Stimulated activated CD4-positive, alpha-beta T cell treated with anti-CD3 and anti-CD28 coated beads, Interleukin-4, amount 100 ng/mL, for 4 hours (primary cell): ENCODE measurements at places on chromosomes 13 and 19.
A peak's percentile ranks its signal among the peaks of the same experiment; 100 is the strongest.

DNA sequence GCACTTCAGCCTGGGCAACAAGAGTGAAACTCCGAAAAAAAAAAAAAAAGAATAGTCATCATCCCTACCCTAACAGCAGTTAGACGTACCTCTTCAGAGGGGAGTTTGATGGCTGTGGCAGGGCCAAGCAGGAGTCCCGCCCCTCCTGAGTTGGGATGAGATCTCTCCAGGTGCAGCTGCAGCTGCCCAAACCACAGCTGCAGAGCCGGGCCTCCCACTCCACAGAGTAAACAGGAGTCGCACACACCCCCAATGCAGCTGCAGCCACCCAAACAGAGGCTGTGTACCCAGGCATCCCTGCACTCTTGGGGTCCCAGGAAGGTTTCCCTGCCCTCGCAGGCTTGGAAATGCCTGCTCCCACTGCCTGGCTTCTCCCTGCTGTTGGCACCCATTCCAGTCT lies 17.4 kb upstream of the MLLT1 start:
- no peak for DNase-seq

DNA sequence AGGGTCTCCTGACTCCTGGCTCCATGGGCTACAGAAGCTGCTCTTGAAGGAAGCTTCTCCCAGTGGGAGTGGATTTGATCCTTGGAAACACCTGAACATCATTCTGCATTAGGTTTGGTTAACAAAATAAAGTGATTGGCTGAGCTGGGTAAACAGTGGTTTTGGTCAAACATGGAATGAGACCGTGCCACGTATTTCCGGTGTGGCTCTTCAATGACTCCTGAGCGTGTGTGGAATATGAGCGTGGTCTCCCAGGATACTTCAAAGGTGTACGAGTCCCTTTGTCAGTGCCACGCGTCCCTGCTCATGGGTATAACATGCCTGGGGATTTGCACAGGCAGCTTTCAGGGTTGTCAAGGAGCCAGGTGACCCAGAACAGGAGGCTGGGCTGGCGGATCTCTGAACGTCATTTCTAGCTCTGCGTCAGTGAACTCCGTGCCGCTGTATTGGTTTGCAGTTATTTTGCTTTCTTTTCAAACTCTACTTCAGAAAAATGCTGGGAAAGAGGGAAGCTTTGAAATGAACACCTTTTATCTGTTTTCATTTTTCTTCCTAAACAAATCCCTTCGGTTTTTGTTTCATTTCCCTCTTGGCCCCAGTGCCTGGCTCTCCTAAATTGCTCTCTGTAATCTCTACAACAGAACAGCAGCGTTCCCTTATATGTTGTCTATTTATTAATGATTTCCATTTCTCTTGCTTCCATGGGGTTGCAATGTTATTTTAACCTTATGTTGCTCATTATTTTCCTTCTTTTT lies 26.3 kb upstream of the GJB6 start:
- DNase-seq = no peak

GRCh38 chr13:106471957-106472543 lies 63.4 kb downstream of the EFNB2 start:
- no peak for DNase-seq

- DNase-seq = no peak
Measured at GRCh38 chr19:52640916-52641315, 2.8 kb upstream of the ZNF83 start.

DNA sequence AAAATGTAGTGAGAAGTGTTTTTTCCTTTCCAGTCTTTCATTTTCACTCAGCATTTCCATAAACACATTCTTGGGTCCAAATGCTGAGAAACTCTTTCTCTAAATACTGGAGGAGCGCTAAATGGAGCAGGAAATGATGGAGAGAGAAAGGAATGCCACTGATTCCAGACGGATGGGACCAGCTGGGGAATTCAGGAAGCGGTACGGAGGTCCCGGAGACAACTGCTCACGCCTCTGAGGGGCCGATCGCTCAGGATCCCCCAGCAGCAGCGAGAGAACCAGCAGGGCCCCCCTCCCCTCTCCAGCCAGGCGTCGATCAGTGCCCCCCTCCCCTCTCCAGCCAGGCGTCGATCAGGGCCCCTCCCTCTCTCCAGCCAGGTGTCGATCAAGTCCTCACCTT lies 13.2 kb downstream of the RASA3 start:
- no peak for DNase-seq

DNA sequence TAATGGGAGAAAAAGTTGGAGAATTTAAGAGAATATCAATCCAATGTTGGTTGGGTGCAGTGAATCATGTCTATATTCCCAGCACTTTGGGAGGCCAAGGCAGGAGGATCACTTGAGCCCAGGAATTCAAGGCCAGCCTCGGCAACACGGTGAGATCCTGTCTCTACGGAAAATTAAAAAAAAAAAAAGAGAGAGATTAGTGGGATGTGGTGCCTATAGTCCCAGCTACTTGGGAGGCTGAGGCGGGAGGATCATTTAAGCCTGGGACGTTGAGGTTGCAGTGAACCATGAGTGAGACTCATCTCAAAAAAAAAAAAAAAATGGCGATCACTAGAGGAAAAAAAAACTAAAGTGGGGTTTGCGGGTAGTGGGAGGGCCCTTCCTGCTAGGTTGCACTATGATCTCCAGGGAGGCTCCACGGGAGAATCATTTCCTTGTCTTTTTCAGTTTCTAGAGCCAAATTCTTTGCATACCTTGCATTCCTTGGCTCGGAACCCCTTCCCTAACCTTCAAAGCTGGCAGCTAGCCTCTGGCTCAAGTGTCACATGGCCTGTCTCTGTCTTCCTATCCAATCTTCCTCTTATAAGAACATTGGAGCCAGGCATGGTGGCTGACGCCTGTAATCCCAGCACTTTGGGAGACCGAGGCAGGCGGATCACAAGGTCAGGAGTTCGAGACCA lies 5.8 kb upstream of the ERCC2 start:
- DNase-seq = no peak

GRCh38 chr13:76383676-76384461 lies 502.3 kb downstream of the KCTD12 start:
- no peak for DNase-seq

GRCh38 chr13:20049558-20050473 lies 91.3 kb downstream of the ZMYM2 start:
- no peak for DNase-seq

GRCh38 chr13:40193286-40194223 lies 472.9 kb downstream of the FOXO1 start:
- no peak for DNase-seq

DNA sequence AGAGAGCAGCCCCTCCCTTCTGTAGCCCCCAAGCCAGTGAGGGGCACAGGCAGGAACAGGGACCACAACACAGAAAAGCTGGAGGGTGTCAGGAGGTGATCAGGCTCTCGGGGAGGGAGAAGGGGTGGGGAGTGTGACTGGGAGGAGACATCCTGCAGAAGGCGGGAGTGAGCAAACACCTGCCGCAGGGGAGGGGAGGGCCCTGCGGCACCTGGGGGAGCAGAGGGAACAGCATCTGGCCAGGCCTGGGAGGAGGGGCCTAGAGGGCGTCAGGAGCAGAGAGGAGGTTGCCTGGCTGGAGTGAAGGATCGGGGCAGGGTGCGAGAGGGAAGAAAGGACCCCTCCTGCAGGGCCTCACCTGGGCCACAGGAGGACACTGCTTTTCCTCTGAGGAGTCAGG lies 4.2 kb downstream of the KLK3 start:
- no peak for DNase-seq

GRCh38 chr19:45115809-45116615 lies 23.0 kb downstream of the PPP1R37 start:
- DNase-seq = no peak

GRCh38 chr19:51821456-51821855 lies 26.5 kb downstream of the FPR3 start:
- DNase-seq = no peak

DNA sequence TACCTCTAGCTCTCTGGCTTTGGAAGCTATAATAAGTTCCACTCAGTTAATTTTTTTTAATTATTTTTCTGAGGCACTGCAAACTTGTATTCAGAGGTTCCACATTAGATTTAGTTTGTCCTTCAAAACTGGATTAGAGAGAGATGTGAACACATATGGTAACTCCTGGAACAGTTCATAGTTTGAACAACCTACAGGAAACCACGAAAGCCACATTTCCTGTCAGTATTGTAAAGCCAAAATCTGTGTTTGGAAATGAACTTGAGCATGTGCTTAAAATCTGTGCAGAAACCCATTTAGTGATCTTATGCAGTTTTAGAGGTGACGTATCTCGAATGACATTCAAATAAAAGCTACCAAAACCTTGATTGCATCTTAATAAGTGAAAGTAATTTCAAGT lies 1952.0 kb downstream of the OLFM4 start:
- DNase-seq = no peak

GRCh38 chr13:90654970-90655369 lies 692.5 kb upstream of the MIR17HG start:
- no peak for DNase-seq

- no peak for DNase-seq
Measured at GRCh38 chr19:46288896-46289588, 7.8 kb upstream of the HIF3A start.

DNA sequence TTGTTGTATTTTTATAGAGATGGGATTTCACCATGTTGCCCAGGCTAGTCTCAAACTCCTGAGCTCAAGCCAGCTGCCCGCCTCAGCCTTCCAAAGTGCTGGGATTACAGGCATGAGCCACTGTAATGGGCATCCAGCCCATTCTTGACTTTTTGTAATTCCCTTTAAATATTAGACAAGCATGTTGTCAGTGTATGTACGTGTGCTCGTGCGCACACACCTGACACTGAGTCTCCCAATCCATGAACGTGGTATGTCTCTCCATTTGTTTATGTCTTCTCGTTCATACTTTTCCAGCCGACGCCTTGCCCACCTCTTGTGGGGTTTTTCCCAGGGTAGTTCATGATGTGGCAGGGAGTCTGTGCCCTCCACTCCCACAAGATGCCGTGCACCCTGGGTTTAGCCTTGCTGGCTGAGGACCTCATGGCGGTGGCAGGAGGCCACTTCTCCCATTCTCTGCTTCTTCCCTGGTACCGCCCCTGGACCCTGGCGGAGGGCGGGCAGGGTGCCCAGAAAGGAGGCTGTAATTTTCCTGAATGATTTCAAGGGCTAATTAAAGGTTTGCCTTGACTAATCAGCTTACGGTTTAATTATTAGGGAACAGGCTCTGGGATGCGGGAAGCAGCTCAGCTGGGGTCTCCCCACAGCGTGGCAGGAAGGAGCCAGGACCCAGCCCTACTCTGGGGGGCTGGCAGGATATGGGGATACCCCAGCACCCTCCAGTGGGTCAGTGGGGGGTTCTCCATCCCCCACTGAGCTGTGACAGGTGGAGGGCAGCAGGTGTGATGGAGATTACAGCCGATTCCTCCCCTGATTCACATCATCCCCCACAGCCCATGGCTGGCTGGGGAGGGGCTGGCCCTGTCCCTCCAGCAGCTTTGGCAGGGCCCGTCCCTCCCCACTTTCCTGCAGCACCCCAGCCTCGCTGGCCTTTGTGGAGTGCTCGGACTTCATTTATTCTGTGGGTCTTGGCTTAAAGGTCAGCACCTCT lies 12.9 kb downstream of the PAK4 start:
- DNase-seq = no peak

DNA sequence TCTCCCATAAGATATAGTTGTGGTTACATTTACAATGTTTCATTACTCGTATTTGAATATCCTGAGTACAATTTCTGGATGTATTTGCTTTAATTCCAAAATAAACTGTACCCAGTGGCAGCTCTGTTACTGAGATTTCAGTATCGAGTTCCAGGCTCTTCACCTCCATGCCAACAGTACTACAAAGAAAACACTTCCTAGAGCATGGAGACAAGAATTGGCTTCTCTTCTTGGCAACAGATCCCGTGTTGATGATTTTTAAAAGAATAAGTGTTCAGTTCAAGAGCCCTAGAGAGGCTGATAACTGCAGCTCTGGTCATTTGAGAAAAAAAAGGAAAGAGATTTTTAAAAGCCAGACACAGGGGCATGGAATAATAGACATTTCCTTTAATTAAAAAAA lies 302.8 kb downstream of the EFNB2 start:
- DNase-seq = no peak

GRCh38 chr13:47147812-47148119 lies 250.9 kb upstream of the HTR2A start:
- DNase-seq = no peak

GRCh38 chr13:74280093-74280794 lies 146.0 kb upstream of the KLF12 start:
- DNase-seq = no peak

GRCh38 chr13:56735537-56735942 lies 405.2 kb upstream of the PRR20A start:
- no peak for DNase-seq

- no peak for DNase-seq
Measured at GRCh38 chr13:52701728-52702465, 37.7 kb downstream of the CNMD start.

DNA sequence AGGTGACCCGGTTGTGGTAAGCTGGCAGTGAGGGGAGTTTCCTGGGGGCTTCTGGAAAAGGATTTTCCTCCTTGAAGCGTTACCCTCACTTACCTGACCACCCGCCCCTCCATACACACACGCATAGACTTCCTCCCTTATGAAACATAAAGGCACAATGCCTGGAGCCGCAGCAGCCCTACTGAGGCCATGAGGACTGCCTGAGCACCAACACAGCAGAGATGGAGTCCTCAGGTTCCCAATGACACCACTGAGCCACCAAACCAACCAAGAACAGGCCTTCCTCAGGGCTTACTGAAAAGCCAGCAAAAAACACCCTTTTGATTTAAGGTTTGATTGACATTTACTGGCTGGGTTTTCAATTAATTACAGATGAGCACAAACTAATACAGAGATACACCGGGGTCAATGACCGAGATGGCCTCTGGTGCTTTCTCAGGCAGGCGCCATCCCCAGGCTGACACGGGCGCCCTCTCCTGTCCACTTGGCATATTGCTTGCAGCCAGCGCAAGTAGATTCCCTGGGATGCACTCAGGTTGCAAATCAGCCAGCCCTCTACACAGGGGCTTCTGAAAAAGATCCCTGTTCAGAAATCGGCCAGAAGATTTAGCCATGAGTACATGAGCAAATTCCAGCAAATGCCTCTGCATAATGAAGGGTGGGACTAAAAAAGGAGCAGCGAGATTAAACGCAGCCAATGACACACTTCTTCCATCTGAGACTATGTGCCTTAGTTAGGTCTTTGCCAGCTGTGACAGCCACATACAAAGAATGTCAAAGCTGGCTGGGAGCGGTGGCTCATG lies 14.8 kb downstream of the OPA3 start:
- DNase-seq = peak; percentile 22
